ENCODE measurements at places on chromosomes 2 and 18. TPM values are rescaled to one million over a fixed set of nuclear protein-coding genes. Genes with fewer than 3 reads are reported as not detected.

- DNase-seq, result no peak
- no peaks in the 10 kb centered on the region for H3K4me1 ChIP-seq
- H3K36me3 ChIP-seq, result no peaks in the 10 kb centered on the region
- H3K4me3 ChIP-seq, result no peak overlapping the region
- H3K27me3 ChIP-seq, result no peaks in the 10 kb centered on the region
Observed at GRCh38 chr18:72161691-72162090, 382.5 kb downstream of the CBLN2 start.

- H3K4me1 ChIP-seq, result no peaks in the 10 kb centered on the region
- no peak overlapping the region for H3K4me3 ChIP-seq
- no peaks in the 10 kb centered on the region for H3K27me3 ChIP-seq
- H3K36me3 ChIP-seq, result no peaks in the 10 kb centered on the region
Observed at GRCh38 chr2:78439122-78439521, 586.4 kb upstream of the REG3G start.

DNA sequence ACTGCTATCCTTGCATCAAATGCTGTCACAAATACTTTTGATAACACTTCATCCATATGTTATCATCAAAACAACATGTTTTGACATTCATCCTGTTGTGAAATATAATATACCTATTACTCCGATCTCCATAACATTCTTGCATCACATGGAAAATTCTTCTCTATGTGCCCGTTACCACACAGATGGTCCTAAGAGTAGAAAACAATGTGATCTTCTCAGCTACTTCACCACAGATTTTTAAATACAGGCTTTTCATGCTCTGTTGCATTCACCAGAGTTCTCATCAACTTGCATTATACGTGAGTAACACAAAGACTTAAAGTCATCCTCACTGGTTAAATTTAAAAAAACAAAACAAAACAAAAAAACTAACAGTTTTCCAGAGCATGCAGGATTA is 1603.3 kb upstream of the ZEB2 start:
- no peak overlapping the region for H3K4me3 ChIP-seq
- no peak overlapping the region for H3K27ac ChIP-seq
- no peaks in the 10 kb centered on the region for H3K4me1 ChIP-seq

- no peaks in the 10 kb centered on the region for H3K36me3 ChIP-seq
- H3K27me3 ChIP-seq, result no peaks in the 10 kb centered on the region
- H3K4me1 ChIP-seq, result no peaks in the 10 kb centered on the region
- no peak for DNase-seq
- H3K27ac ChIP-seq, result no peak overlapping the region
Observed at GRCh38 chr2:195044801-195045200, 612.2 kb upstream of the SLC39A10 start.

DNA sequence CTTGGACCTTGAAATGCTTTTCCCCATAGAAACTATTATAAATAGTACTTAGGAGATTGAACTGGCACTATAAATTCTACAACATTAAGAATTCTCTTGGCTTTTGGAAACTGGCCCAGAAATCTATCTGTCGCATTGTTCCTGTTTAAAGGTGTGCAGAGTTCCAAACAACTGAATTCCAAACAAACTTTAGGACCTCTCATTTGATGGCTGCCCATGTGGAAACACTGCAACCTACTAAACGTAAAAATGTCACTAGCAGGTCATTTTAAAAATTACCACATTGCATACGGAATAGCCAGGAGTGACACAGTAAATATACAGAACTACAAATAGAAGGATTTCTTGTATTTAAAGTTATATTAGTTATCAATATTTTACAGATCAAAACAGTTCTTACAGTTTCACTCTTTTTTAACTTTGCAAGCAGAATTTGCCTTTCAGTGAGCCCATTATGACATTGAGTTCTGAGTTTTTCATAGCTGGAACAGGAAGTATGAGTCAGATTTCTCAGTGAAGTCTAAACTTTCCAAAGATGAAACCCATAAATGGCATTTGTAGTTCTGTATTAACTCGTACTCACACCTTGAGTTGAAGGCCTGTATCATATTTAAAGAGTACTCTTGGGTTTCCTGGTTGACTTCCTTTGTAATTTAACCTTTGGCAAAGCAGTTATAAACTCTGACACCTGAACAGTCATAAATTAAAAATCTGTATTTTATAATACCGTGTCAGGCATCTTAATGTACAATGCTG is 142.3 kb upstream of the BOD1L2 start:
- no peaks in the 10 kb centered on the region for H3K36me3 ChIP-seq
- H3K4me3 ChIP-seq, result no peak overlapping the region
- no peak overlapping the region for H3K27ac ChIP-seq
- H3K4me1 ChIP-seq, result no peaks in the 10 kb centered on the region

DNA sequence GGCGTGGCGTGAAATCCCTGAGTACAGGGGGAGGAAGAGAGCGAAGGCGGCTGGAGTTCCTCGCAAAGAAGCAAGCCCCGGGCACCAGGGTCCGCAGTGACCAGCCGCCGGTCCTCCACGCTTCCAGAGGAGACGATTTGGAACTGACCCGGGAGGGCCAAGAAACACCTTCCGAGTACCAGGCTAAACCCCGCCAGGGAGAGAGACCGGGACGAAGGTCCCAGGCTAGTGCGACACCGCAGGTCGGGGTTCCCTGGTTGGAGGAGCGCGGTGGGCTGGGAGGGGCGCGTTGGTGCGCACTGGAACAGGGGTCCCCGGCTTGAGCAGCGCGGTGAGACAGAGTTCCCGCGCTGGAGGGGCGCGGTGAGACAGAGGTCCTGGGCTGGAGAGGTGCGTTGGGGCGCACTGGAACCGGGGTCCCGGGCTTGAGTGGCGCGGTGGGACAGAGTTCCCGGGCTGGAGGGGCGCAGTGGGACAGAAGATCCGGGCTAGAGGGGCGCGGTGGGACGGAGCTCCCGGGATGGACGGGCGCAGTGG is 901 bp downstream of the WDFY1 start:
- no peaks in the 10 kb centered on the region for H3K27me3 ChIP-seq
- DNase-seq, result peak; percentile 60
- no peaks in the 10 kb centered on the region for H3K36me3 ChIP-seq
- H3K4me3 ChIP-seq, result peak overlapping the region; percentile 76

GRCh38 chr2:127400897-127401756 is 13.4 kb upstream of the MAP3K2 start:
- peaks cover 4% of the 10 kb centered on the region for H3K4me1 ChIP-seq
- no peaks in the 10 kb centered on the region for H3K36me3 ChIP-seq
- H3K27ac ChIP-seq, result no peak overlapping the region
- no peaks in the 10 kb centered on the region for H3K27me3 ChIP-seq
- H3K4me3 ChIP-seq, result no peak overlapping the region

GRCh38 chr18:13217466-13217961 is 1.0 kb upstream of the LDLRAD4 start:
- peaks cover 6% of the 10 kb centered on the region for H3K4me1 ChIP-seq
- no peaks in the 10 kb centered on the region for H3K36me3 ChIP-seq
- DNase-seq, result no peak
- peak overlapping the region; percentile 66 for H3K4me3 ChIP-seq

- H3K4me3 ChIP-seq, result no peak overlapping the region
- no peak for DNase-seq
- no peaks in the 10 kb centered on the region for H3K36me3 ChIP-seq
- H3K27ac ChIP-seq, result no peak overlapping the region
- H3K27me3 ChIP-seq, result no peaks in the 10 kb centered on the region
Observed at GRCh38 chr2:187615902-187616301, 61.7 kb upstream of the TFPI start.

- DNase-seq, result no peak
- H3K4me3 ChIP-seq, result no peak overlapping the region
- H3K4me1 ChIP-seq, result no peaks in the 10 kb centered on the region
- H3K27ac ChIP-seq, result no peak overlapping the region
Observed at GRCh38 chr2:174198846-174199564, 49.3 kb downstream of the OLA1 start.

DNA sequence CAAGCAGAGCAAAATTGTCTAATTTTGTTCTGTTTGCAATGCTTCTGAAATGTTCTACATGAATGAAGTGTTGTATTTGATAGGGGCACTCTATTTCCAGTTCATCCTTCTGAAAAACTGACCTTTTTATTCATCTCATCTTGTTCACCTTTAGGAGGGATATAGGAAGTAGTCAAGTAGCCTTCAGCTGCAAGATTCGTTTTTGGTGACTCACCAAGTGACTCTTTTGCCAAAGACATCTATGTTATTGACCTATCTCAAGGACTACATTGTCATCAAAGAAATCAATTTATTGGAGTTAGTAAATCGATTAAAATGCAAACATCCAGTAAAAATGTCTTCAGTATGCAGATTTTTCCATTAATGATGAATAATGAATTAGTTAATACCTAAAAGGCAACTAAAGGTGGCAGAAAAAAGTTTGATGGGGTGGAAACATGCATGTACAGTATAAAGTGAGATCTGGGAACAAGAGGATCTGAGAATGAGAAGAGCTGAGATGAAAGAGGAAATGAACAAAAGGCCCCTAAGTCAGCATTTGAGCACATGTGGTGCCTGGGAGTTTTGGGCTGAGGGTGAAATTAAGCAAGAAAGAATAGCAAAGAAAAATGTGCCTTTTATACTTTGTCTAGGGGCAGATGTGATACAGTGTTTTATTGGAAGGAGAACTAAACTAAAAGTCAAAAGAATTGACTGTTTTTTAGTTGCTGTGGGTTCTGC is 255.1 kb upstream of the LINC00305 start:
- DNase-seq, result no peak
- no peaks in the 10 kb centered on the region for H3K4me1 ChIP-seq
- no peak overlapping the region for H3K4me3 ChIP-seq
- H3K36me3 ChIP-seq, result no peaks in the 10 kb centered on the region
- no peaks in the 10 kb centered on the region for H3K27me3 ChIP-seq

GRCh38 chr2:134323777-134324176 is 69.9 kb downstream of the MGAT5 start:
- no peak overlapping the region for H3K27ac ChIP-seq
- H3K4me3 ChIP-seq, result no peak overlapping the region
- H3K4me1 ChIP-seq, result peaks cover 3% of the 10 kb centered on the region
- no peaks in the 10 kb centered on the region for H3K27me3 ChIP-seq

DNA sequence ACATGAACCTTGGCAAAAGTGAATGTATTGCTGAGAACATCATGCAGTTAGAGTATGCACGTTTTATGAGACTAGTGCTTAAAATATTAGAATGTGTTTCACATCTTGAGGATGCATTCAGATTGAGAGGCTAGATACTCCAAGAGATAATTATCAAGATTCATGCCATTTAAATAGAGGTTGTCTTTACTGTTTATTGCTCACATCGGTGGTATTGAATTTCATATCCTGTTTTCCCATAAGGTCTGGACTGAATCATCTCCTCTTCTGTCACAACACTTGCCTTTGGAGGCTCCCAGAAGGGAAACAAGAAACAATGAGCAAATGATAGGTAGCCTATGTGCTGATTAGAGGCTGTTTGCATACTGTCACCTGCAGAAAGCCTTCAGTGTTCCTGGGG is 83.8 kb downstream of the CLHC1 start:
- no peak overlapping the region for H3K4me3 ChIP-seq
- H3K27ac ChIP-seq, result no peak overlapping the region
- H3K4me1 ChIP-seq, result peaks cover 2% of the 10 kb centered on the region
- DNase-seq, result no peak

DNA sequence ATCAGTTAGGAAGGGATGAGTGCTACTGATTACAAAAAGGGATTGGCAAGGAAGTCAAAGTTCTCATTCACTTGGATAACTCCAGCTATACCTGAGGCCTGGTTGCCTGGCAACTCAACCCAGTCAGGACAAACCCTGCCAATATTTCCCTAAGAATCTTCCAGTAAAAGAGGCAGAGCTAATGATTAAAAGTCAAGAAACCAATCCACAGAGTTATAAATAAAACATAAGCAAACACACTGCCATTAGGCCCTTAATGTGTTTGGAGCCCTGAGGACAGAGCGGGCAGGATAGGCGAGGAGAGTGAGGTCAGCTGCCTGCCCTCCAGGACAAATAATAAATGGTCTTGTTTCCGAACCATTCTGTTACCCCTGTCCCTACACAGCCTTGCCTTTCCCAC is 215.6 kb upstream of the NABP1 start:
- no peak for DNase-seq
- no peaks in the 10 kb centered on the region for H3K4me1 ChIP-seq
- no peaks in the 10 kb centered on the region for H3K27me3 ChIP-seq
- H3K4me3 ChIP-seq, result no peak overlapping the region

Gene NOL4
- polyA plus RNA-seq, result not detected

Measured in ovary (tissue), 10 donors.